Stimulated activated CD4-positive, alpha-beta T cell treated with anti-CD3 and anti-CD28 coated beads, Interleukin-4, amount 100 ng/mL, for 4 hours (primary cell): ENCODE measurements at places on chromosomes 5 and 9.
A peak's percentile ranks its signal among the peaks of the same experiment; 100 is the strongest.

DNA sequence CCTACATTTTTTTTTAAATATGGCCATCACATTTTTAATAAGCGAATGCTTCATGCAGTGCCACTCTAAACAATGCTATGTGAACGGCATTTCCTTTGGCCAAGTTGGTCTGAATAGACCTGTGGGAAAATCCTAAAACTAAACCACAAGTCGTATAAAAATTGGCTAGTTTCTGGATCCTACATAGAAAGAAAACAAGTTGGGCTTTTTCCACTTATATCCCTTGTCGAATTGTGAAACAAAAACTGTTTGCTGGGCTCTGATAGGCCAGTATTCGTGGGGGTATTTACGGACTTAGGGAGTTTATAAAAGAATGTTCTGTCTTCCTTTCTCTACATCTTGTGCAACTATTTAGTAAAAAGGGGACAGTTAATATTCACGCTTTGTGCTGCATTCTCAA is 153.1 kb upstream of the KLF9 start:
- no peak for DNase-seq

DNA sequence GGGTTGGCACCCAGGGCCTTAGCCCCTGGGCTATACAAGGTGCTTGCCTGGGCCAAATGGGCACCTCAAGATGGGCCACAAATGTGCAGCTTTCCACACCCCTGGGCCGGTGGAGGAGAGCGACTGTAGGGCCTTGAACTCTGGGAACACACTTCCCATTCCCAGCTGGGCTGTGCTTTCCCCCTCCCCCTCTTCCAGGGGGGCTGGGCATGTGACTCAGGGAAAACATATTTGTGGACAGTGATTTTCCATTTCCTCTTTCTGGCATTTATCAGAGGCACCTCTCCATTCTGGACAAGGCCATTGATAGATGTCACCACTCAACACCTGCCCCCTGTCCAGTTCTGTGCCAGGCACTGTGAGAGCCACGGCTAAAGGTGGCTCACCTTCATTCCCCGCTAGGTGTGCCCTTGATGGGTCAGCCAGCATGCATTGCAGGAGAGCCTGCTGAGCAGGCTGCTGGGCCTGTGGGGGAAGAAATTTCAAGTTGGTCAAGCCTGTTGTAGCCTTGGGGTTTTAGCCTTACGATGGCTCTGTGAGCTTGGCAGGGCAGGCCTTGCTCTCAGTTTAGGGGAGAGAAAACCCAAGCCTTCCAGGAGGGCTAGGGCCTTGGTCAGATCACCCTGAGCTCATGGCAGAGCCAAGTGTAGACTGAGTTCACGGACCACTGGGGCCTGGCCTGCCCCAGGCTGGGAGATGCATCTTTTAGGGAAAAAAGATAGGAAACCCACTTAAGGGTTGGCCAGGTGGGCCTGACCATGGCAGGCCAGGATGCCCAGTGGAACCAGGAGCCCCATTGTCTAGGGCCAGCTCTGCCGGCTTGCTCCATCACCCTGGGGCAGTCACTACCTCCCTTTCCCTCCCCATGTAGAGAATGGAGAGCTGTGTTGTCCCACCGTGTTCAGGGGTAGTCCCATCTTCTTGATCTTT is 113.9 kb downstream of the DAB2IP start:
- DNase-seq: no peak

DNA sequence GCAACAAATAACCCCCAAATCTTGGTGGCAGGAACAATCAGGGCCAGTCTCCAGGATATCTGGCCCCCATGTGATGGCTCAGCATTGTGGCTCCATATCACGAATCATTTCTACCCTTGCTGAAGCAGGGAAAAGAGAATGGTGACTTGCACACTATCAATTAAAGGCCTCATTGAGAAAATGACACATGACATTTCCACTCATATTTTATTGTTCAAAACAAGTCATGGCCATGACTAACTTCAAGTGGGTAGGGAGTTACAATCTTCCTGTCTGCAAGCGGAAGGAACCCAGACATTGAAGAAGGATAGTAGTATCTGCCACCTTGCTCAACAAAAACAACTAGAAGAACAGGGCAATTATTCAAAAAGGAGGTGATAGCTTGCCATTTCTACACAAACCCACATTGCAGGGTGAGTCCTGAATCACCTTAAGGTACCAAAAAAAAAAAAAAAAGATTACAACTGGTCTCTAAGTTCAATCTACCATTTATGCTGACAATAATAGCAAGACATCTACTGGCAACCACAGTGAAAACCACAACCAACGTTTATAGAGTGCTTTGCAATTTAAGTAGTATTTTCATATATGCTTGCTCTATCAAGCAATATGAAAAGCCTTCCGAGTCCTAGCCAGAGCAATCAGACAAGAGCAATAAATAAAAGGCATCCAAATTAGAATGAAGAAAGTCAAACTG is 186.7 kb upstream of the DAPK1 start:
- no peak for DNase-seq

- DNase-seq: no peak
These were observed 65.9 kb downstream of the DAP start for GRCh38 chr5:10695055-10695649.

- peak; percentile 30 for DNase-seq
These were observed 1.9 kb upstream of the IL13 start for GRCh38 chr5:132655821-132656773.

GRCh38 chr5:152819891-152820290 is 414.8 kb upstream of the NMUR2 start:
- no peak for DNase-seq

GRCh38 chr9:16386827-16387077 is 483.7 kb downstream of the BNC2 start:
- DNase-seq: no peak

DNA sequence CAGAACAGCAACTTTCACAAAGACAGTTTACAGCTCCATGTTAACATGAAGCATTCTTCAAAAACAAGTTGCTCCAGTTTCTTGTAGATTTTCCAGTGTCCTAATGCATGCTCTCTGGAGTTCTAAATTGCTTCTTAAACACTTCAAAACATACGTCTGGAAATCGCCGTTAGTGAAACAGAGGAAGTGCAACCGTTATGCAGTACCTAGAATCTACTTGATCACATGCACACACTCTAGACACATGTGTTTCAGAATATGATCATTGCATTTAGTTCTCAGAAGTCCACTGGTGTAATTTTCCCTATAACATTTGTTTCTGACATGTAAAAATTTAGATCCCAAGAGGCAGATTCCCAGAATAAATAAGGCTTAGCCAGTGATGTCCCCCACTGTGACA is 41.1 kb upstream of the RUFY1 start:
- no peak for DNase-seq

DNA sequence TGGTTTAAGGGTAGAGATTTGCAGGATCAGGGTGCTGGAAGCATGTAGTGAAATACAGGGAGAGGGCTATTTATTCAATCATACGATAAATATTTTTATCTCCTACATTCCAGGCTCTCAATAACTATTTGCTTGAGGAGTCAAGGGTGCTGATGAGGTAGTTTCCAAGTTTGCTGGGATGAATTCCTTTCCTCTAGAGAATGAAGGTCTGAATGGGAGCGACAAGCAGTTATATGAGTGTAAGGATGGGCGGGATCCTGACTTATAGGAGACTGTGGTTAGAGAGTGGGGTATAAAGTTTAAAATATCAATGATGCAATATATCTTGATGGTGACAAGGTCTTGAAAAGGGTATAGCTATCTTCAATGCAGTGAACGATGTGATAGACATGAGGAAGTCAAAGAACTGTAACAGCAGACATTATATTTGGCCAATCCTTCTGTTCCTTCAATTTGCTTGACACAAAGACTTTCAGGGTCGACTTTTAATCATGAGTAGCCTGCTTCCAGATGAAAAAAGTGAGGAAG is 201.1 kb upstream of the HAPLN1 start:
- no peak for DNase-seq

GRCh38 chr5:180173198-180173544 is 35.8 kb downstream of the RASGEF1C start:
- no peak for DNase-seq

DNA sequence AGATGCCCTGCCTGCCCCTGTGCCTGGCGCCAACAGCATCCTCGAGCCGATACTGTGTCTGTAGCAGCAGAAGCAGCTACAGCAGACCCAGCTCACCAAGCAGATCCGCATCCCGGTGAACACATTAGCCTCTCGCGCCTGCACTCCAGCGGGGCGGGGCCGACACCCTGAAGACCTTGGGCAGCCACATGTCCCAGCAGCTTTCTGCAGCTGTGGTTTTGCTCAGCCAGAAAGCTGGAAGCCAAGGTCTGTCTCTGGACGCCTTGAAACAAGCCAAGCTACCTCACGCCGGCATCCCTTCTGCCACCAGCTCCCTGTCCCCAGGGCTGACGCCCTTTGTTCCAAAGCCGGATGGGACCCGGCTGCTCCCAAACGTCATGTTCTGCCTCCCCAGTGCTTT is 59.6 kb downstream of the ACTBL2 start:
- no peak for DNase-seq

DNA sequence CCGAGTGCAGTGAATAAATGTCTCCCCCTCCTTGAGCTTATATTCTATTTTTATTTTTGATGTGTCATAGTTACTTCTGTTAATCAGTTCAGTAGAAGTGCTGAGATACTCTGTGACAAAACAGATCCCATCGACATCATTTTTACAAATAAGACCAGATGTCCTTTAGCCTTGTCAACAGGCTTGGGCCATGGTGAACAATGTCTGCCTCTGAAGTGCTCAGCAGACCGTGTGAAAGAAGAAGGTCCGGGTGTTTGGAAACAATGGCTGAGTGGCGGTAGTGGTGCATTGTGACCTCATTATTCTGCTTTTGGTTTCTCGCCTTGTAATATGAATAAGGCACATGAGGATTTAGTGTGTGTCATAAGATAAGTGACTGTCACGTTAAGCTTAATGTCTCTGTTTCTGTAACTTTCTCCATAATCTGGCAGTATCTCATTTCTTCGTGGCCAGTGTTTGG is 71.2 kb downstream of the SYK start:
- DNase-seq: no peak

GRCh38 chr9:108972186-108972585 is 38.0 kb downstream of the ABITRAM start:
- DNase-seq: no peak

- no peak for DNase-seq
These were observed 205.4 kb downstream of the SPATA31A6 start for GRCh38 chr9:42388846-42389245.

- DNase-seq: no peak
These were observed 25.0 kb downstream of the ANKRD33B start for GRCh38 chr5:10588779-10589447.

DNA sequence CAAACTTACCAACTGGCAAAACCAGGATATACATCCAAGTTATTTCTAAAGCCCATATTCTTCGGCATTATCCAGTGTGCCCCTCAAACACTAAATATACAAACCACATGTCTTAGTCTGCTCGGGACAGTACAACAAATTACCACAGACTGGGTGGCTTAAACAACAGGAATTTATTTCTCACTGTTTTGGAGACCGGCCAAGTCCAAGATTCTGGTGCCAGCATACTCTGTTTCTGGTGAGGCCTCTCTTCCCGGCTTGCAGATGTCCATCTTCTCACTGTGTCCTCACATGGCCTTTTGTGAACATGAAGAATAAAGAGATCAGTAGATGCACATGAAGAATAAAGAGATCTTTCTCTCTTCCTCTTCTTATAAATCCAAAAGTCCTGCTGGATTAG is 12.9 kb upstream of the SLCO6A1 start:
- DNase-seq: no peak

GRCh38 chr9:22211588-22212360 is 202.7 kb upstream of the CDKN2B start:
- no peak for DNase-seq

- no peak for DNase-seq
These were observed 278.7 kb downstream of the HCN1 start for GRCh38 chr5:45417285-45417998.

- no peak for DNase-seq
These were observed 25.6 kb downstream of the TMOD1 start for GRCh38 chr9:97526895-97527575.

DNA sequence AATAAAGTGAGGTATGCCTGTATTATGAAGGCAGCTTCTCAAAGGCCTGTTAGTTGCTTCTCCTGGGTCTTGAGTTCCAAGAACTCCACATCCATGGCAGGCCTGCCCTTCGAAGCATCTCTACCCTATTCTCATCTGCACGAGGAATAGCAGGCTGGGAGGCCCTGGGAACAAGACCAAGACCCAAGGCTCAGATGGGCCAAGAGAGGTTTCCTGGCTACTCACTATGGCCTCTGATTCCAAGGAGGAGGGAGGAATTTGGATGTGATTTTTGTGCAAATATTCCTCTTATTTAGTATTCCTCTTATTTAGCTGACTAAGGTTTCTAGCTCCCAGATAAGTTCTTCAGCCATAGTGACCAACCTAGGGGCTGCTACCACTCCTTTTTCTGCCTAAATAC is 151.3 kb downstream of the SAXO1 start:
- no peak for DNase-seq

- DNase-seq: no peak
These were observed 143.2 kb upstream of the VLDLR start for GRCh38 chr9:2478421-2478820.

- DNase-seq: no peak
These were observed 13.1 kb downstream of the NACC2 start for GRCh38 chr9:136081826-136082495.

DNA sequence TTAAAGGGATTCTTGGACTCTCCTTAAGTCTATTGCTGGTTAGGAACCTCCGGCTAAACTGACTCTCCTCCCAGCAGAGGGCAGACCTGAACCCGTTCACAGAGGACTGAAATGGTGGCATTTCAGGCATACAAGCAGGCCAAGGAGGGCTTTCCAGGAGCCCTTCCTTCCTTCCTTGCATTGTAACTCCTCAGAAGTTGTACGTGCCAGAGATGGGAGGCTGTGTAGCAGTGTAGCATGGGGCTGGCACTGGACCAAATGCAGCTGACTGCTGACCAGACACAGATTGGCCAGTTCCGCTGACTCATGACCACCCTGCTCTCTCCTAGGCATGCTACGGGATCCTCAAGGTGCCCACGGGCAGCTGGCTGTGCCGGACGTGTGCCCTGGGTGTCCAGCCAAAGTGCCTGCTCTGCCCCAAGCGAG is 36.4 kb downstream of the JADE2 start:
- no peak for DNase-seq

- DNase-seq: no peak
These were observed 631.9 kb downstream of the PSAT1 start for GRCh38 chr9:78928625-78929405.

- no peak for DNase-seq
These were observed at the start of gene SYK for GRCh38 chr9:90801241-90801972. Gene SYK (plus strand): TSS chr9:90801819. CDS start chr9:90843899, 42,080 bp downstream.

DNA sequence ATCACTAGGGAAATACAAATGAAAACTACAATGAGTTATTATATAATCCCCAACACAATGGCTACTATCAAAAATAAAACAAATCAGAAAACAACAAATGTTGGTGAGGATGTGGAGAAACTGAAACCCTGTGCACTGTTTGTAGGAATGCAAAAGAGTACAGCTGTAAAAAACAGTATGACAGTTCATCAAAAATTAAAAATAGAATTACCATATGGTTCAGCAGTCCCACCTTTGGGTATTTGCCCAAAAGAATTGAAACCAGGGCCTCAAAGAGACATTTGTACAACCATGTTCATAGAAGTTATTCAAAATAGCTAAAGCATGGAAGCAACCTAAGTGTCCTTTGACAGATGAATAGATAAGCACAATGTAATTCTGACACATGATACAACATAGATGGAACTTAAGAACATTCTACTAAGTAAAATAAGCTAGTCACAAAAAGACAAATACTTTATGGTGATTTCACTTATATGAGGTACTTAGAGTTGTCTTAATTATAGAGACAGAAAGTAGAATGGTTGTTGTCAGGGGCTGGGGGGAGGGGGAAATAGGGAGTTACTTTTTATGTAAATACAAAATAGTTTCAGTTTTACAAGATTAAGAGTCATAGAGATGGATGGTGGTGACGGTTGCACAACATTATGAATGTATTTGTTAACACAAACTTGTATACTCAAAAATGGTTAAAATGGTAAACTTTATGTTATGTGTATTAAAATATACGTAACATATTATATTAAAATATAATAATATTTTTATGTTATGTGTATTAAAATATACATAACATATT is 102.8 kb downstream of the KCTD16 start:
- DNase-seq: no peak
